ENCODE measurements at places on chromosomes 5 and 9.

DNA sequence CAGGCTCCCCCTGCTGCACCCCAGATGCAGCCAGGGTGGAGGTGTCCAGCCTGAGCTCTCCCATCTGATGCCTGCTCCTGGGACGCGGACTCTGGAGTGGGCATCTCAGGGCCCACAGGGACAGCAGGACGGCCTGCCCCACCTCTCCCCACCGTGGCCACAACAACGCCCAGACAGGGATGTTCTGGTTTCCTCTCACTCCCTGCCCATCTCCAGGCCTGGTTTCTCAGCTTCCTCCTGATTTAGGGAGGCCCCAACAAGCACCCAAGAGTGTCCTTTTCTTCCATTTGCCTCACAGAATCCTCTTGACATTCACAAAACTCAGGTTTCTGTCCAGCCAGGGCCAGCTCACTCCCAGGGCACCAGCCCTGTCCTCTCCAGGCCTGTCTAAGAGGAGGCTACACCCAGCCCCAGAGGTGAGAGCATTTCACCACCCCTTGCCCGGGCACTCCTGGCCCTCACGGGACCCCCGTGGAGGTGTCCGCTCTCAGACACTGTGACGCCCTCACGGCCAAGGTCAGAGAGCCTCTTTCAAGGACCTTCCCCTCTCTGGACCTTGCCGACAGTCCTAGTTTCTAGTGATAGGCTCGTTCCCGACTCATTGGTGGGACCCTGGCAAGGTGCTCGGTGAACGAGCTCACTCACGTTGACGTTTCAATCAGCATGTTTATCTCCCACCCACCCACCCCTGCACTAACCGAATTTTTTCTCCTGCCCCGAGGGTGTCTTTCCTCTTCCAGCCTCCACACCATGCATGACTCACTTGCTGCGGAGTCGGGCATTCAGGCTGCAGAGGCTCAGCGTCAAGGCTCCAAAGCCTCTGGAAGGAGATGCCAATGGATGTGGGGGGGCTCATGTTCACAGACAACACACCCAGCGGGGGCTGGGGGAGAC is 62.0 kb upstream of the UNC5A start:
- peak; percentile 7 for DNase-seq

DNA sequence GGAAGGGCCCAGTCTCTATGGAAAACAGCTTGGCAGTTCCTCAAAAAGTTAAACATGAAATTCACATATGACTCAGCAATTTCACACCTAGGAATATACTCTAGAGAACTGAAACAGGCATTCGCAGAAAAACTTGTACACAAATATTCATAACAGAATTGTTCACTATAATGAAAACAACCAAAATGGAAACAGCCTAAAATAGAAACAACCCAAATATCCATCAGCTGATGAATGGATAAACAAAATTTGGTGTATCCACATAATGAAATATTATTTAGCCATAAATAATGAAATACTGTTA is 4.8 kb upstream of the GPR150 start:
- DNase-seq, result no peak

DNA sequence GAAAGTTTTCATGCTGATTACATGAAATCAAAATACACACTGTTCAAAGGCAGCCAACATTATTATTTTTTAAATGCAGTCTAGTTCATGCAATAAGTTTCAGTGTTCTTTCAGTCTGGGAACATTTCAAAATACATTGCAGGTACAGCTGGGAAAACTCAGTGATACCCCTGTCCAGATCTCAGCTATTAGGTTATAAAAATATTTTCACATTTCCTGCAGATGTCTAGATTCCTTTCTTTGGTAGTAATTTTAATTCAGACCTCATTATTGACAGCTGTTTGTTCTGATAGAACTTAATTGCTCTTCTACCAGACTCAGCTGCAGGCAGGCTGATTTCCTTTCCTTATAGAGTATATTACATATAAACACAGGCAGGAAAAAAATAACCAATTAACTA is 556.8 kb upstream of the DMAC1 start:
- no peak for DNase-seq

- DNase-seq, result no peak
Observed at GRCh38 chr9:129377931-129378661, 200.0 kb upstream of the IER5L start.

DNA sequence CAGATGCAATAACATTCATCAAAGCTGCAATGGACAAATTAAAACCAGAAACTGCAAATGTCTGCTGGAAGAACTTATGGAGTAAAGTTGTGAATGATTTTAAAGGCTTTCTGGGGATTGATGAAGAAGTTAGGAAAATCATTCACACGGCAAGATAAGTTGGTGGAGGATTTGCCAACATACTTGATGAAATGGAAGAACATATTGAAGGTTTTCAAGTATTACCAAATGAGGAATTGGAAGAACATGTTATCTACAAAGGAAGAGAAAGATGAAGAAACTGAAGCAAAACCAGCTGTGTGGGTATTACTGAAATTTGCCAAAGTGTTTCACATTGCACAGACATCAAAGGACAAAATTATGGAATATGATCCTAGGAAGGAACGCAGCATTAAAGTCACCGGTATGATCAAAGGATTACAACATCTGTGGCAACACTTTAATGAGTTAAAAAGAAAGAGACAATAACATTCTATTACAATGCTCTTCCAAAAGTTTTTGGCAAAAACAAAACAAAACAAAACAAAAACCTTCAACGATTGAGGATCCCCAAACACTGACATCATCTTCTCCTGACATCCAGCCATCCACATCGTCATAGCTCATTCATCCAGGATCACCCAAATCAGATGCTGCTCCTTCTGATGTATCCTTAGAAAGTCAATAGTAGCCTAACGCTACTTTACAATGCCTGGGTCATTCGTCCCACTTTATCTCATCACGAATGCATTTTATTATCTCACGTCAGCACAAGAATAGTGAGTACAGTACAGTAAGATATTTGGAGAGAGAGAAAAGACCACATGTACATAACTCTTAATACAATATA is 61.3 kb upstream of the SMC5 start:
- no peak for DNase-seq

GRCh38 chr5:133606835-133607234 is 5.5 kb downstream of the FSTL4 start:
- no peak for DNase-seq

DNA sequence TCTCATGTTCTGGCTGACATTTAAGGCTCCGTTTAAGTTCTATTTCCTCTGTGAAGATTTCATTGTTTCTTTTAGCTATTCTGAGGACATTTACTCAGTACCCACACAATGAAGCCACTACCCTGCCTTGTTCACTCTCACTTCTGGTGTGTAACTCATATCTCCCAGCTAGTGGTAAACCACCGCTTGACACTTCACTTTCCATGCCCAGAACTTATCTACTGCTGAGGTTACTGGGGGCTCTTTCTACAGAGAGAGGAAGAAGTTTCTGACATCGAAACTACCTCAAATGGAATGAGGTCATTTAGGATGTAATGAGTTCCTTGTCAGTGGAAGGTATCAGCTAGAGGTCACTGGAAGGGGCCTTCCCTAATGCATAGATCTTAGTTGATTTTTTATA is 501.5 kb downstream of the DMAC1 start:
- DNase-seq, result no peak

Measured in COLO829 (cell line).